ENCODE measurements at places on chromosomes 12 and 14.

DNA sequence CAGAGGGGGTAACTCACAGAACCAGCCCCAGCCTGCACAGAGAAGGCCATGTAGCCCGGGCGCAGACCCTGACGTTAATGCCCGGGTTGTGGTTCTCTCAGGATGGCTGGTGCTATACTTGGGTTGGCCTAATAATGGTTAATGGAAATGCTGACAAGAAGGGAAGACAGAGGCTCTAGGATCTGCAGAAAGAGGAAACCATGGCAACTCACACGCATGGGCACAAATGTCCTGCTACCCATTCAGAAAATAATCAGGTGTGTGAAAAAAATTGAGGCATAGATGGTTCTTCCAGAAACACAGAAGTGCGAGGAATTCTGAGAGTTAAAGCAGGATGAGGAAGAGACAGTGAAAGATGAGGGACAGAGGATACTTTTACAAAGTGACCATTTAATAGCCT, 33.8 kb downstream of the APPL2 start:
- DNase-seq, result no peak

DNA sequence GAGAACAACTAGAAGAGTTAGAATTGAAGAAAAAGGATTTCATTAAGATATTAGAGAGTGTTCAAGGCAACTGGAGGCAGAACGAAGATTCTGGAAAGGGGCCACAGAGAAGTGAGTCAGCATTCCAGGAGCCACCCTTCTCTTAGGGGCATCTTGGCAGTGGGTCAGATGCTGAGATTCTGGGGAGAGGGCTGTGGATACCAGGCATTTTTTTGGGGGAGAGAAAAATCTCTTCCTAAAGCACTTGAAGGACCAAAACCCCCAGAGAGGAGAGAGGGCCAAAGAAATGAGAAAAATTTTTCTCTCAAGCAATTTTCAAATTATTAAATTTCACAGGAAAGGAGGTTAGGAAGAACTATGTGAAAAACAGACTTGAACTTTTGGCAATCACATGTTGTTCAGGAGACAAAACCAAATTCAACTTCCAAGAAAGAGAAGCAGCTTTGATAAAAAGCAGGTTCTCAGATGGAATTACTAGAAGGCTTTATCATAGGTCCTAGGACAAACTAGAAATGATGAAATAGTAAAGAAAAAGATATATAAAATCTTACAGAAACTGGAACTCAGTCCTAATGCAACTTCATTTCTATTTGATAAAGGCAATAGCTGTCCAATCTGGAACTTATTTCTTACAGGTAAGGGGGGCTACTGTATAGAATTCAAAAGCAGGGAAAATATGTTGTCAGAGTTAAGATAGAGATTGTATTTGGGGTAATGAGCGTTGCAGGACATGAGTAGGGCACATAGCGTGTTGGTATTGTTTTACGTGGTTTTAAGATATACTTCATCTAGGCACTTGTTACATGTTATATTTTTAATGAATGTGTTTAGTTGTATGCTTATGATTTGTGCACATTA, 1.1 kb upstream of the CLEC2D start:
- no peak for DNase-seq

- DNase-seq, result no peak
Measured at GRCh38 chr12:51460519-51460918, 35.9 kb downstream of the SLC4A8 start.

GRCh38 chr14:67485501-67486095, 2.9 kb downstream of the TMEM229B start:
- no peak for DNase-seq

DNA sequence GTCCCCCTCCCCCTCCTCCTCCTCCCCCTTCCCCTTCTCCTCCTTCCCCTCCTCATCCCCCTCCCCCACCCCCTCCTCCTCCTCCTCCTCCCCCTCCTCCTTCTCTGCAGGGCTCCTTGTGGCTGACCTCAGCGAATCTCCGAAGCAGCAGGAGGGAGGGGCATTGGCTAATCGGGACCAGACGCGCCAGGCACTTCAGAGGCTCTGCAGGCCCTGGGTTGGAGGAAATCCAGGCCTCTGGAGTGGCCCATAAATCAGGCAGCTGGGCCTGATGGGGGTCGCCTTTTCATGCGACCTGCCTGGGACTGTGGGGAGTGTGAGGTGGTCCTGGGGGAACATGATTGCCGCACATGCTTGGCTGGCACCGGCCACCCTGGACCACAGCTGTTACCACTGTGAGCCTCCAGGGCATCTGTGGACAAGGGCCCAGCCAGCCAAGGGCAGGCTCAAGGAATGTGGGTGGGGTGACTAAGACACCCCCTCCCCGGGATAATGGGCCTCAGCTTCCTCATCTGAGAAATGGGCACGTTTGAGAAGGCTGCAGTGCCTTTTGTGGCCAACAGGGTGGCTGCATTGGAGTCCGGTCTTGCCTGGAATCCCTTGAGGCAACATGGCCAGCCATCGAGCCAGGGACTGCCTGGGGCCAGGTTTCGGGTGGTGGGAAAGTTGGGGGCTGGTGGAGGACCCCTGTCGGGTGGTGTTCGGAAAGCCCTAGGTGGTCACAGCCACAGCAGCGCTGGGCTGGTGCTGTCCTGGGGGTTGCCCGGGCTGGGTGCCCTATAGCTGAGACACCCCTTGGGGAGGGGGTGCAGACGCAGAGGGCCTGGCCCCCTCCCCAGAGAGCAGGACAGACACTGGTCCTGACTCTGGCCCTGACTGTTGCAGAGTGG, 12.0 kb downstream of the KIF26A start:
- DNase-seq, result no peak

DNA sequence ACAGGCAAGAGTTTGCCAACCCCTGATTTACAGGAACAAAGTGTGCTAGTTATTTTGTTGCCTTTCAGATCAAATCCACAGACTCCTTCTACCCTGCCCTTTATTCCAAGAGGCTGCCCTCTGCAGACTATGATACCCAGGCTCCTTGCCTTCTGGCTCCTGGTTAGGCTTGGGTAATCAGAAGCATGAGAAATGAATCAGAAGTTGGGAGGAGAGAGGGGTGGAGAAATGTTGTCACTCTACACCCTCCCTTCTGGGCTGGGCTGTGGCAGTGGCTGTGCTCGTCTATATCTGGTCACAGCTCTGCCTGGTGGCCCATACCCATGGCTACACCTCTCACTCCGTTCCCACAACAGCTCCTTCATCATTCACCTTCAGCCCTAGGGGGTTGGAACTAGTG, 204.6 kb upstream of the PLXNC1 start:
- DNase-seq, result no peak

- DNase-seq, result no peak
Measured at GRCh38 chr12:131389054-131390013, 321.6 kb upstream of the SFSWAP start.

- DNase-seq, result no peak
Measured at GRCh38 chr12:93572712-93573551, 457 bp downstream of the SOCS2 start.

- DNase-seq, result no peak
Measured at GRCh38 chr12:72676556-72676955, 404.4 kb downstream of the TRHDE start.

DNA sequence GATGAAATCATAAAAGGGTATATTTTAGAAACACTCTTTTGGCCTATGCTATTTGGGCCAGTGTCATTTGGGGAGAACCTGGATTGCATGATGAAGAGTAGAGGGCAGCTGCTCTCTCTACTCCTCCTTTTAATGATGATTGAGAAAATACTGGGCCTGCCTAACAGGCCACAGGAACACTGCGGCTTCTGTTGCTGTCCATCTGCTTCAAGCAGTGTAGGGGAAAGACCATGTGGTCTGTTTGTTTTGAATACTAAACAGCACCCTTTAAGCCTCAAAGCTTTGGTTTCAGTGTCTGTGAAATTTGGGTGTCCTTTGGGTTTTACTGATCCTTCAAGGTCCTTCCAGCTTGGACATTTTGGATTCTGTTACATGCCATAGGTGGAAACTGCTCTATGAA, 78.0 kb downstream of the TTC6 start:
- no peak for DNase-seq

GRCh38 chr14:24070285-24071143, 848 bp upstream of the CPNE6 start:
- DNase-seq, result no peak

DNA sequence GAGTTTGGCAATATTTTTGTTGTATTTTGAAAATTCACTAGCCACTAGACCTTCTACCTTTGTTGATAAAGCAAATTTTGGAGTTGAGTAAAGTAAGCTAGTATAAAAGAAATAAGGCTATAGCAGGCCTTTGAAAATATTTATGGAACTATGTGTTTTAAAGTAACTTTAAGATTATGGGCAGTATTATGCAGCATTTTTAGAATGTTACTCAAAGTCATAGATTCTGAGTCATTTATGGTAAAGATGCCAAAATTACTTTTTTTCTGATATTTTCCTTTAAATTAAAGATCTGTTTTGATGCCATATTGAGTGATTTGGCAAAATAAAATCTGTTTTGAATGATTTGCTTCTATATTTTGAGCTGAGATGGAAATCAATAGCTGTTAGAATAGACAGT, 57.2 kb downstream of the SYNE2 start:
- DNase-seq, result no peak

DNA sequence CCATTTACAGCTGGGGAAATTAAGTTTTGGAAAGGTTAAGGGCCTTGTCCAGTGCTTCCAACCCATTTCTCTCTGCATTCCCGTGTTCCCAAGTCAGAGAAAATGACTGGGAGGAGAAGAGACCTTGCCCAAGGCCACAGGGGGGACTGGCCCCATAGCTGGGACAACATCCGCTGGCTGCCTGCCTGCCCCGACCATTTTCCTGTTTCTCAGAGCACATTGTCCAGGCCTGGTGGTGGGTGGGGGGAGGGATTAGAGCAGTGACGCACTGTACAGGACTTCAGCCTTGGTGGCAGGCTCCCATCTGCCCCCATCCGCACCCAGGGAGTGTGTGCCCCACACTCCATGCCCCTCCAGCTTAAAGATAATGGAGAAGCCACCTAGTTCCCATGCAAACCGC, 27.7 kb downstream of the DIO3 start:
- DNase-seq, result no peak

DNA sequence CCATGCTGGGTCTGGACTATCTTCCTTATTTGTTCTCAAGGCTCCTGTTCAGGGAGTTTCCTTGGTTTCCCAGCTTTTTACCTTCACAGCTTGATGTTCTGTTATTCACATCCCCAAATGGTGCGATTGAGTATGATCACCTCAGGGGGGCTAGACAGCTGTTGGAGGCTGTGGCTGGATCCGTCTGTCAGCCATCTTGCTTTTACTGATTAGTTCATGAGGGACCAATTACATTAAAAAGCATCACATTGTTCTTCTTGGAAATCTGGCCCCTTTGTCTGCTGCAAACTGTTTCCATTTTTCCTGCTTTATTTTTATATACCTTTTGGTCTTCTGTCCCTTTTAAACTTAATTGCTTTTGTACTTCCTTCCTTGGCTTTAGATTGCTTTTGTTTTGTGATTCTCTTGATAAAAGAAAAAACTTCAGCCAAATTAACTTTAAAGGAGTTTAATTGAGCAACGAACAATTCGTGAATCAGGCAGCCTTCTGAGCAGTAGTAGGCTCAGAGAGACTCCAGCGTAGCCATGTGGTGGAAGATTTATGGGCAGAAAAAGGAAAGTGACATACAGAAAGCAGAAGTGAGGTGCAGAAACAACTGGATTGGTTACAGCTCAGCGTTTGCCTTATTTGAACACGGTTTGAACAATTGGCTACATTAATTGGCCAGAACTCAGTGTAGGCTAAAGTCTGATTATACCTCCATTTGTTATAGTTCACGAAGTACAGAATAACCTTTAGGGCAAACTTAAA, 208.7 kb downstream of the AEBP2 start:
- DNase-seq, result no peak

Measured in stimulated activated CD4-positive, alpha-beta T cell treated with anti-CD3 and anti-CD28 coated beads, TNF-alpha, amount 100 ng/mL, for 24 hours (primary cell).